ENCODE measurements at places on chromosomes 7 and 10.

DNA sequence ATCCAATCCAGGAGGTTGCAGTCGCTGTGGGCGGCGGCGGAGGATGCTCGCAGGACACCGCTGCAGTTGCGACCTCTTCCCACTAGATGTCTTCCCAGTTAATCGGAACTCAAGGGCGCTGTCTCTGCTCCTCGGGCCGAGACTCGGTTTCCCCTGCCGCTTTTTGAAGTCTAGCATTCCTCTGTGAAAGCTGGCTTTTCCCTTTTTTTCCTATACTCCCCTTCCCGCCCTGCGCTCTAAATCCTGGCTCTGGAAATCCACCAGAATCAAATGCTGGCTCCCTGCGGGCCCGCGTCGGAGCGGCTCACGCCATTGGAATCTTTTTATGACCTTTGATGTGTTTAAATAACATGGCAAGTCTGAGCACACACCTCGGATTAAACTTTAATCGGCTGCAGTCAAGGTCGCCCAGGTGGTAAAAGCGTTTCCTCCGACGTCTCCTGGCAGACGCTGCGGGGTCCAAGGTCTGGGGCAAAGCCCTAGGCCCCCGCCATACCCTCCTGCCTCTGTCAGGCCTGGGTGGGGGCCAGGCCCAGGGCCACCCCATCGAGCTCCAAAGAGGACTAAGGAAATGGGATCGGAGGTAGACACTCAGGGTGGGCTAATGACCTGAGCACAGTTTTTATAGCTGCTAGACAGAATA, 10.7 kb upstream of the HOXA13 start:
- no peak for DNase-seq

GRCh38 chr10:113487154-113487553, 65.7 kb upstream of the HABP2 start:
- no peak for DNase-seq

GRCh38 chr7:95549818-95550529, 46.3 kb downstream of the PDK4 start:
- no peak for DNase-seq

DNA sequence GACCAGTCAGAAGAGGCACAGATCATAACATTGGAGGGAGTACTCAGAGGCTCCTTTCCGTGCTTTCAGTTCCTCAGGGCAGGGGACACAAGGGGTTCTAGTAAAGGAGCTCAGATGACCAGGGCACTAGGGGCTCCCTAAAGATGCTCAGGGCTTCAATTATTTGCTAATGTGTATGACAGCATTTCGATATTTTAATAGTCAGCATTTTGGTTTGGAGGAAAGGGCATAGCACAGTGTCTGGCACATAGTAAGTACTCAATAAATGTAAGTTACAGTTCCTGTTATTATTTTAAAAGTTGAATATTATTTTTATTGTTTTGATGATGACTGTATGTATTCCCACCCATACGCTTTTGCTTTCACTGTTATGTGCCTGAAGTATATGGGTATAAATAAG, 260.0 kb downstream of the REEP3 start:
- no peak for DNase-seq

DNA sequence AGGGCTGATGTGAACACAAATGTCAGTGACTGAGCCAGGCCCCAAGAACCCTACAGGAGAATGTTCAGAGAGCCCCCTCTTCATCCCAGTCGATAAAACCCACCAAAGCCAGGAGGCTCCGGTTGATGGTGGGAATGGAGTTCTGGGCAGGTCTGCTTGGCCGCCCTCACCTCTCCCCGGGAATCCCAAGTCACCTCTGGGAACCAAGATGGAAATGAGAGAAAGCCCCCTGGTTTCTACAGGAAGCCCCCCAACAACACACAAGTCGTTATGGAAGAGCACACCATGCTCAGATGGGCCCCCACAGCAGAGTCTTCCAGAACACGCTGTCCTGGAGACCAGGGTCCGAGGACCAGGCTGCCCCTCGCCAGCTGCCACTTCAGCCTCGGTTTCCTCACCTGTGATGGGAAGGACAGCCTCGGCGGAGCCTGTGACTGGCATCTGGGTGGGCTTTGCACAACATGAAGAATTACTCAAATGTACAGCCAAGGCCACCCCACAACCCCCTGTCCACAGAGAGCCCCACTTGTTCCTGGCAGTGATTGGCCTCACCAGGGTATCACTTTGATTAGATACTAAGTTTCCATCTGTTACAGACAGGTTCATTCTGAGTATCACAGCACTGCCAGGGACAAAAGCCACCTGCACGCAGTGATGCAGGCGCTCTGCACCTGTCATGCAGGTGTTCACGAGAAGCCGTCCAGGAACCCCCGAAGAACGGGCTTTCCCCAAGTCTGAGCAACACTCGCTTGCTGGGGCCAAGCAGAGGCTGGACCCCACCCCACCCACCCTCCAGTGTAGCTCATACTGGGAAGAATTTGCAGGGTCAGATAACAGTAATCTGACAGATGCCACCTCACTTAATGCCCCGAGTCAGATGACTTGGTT, 57.6 kb downstream of the MKI67 start:
- no peak for DNase-seq

GRCh38 chr10:98458809-98459784, 12.4 kb upstream of the HPS1 start:
- no peak for DNase-seq

GRCh38 chr10:26799342-26799741, 61.4 kb downstream of the ABI1 start:
- no peak for DNase-seq

- no peak for DNase-seq
These were observed 383.0 kb upstream of the PCDH15 start for GRCh38 chr10:55183993-55184392.

GRCh38 chr7:129703751-129704150, 92.2 kb downstream of the NRF1 start:
- DNase-seq, result no peak

GRCh38 chr7:147861058-147861716, 729.4 kb upstream of the C7orf33 start:
- DNase-seq, result no peak

DNA sequence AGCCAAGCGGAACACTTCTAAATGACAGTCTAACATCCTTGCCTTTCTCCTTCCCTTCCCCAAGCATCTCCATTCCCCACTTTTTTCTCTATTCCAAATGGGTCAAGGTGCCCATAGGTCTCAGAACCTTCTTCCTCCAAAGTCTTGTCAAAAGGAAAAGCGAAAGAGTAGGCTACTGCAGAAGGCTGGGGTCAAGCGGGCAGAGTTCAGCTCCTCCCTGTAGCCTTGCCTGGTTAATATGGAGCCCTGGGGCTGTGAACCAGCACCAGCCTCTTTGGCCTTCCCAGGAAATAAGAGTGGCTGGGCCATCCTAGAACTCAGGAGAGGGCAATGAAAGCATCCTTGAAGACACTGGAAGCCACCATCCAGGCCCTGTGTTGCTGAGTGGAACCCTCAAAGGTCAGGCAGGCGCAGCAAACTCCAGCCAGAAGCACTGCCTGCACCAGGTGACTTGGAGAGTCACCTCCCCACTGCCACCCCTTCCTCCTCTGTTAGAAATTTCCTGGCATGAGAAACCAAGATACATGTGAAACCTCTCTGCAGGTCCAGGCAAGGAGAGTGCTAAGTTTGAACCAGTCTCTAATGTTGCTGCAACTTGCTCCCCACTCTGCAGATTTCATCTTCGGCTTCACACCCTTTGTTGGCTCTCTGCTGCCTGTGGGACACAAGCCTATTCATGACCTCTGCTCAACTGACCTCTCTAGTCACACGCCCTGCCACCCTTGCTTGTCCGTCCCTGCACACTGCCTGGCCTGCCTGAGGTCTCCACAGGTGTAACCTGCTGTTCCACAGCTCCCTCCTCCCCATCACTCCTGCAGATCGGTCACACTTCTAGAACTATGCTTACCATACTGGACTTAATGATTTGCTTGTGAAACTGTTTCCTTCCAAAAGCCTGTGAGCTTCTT, 74.9 kb downstream of the SH3PXD2A start:
- no peak for DNase-seq

- DNase-seq, result no peak
These were observed 17.2 kb downstream of the VSTM2A start for GRCh38 chr7:54559401-54559800.
